CD4-positive, alpha-beta T cell (primary cell): ENCODE measurements at places on chromosomes 1 and 21. TPM values are rescaled to one million over a fixed set of nuclear protein-coding genes. Genes with fewer than 3 reads are reported as not detected.

GRCh38 chr1:200334661-200335256 is 75.1 kb downstream of the ZNF281 start:
- DNase-seq, result no peak

DNA sequence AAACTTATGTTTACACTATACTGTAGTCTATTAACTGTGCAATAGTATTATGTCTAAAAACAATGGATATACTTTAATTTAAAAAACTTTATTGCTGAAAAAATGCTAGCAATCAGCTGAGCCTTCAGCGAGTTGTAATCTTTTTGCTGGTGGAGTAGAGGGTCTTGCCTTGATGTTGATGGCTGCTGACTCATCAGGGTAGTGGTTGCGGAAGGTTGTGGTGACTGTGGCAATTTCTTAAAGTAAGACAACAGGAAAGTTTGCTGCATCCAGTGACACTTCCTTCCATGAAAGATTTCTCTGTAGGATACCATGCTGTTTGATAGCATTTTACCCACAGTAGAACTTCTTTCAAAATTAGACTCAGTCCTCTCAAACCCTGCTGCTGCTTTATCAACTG is 234.7 kb upstream of the CSF3R start:
- DNase-seq, result no peak

GRCh38 chr1:190908691-190909090 is 431.0 kb upstream of the BRINP3 start:
- DNase-seq, result no peak

GRCh38 chr1:48227165-48228013 is 4.9 kb downstream of the SLC5A9 start:
- no peak for DNase-seq

DNA sequence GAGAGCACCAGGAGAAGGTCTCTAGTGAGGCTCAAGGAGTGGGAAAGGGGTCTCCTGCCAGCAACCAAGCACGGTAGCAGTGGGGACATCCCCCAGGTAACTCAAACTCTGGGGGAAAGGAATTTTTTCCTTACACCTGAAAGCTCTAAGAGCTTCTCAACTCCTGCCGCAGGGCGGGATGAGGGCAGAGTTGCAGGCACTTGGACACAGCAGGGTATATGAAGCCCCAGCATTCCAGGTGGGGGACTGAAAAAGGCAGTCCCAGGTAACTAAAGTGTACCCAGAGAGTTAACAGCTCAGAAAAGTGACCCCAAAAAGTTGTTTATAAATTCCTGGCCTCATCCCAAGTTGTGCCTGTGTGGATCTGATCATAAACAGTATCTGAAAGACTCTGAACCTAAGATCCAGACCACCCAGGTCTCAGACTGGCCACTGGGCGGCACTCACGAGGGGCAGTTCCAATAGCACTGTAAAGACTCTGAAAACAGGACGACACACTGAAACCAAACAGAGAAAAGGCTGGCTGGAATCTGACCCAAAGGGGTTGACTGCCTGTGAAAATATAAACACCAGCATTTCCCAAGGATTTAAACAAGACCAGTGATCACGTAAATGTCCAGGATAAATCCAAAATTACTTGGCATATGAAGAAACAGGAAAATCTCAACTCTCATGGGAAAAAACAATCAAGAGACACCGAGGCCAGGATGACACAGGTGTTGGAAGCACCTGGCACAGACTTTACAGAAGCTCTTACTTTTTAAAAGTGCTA is 47.5 kb downstream of the HSF2BP start:
- DNase-seq, result no peak

DIO1 gene
- total RNA-seq, result not detected

LPAR3 gene
- 0.25 TPM for total RNA-seq
